Chondrocyte (in vitro differentiated cells): ENCODE measurements at places on chromosomes 1 and 21. TPM values are rescaled to one million over a fixed set of nuclear protein-coding genes. Genes with fewer than 3 reads are reported as not detected.

- no peak for DNase-seq
These were observed 11.0 kb upstream of the LDLRAD2 start for GRCh38 chr1:21801100-21801499.

DNA sequence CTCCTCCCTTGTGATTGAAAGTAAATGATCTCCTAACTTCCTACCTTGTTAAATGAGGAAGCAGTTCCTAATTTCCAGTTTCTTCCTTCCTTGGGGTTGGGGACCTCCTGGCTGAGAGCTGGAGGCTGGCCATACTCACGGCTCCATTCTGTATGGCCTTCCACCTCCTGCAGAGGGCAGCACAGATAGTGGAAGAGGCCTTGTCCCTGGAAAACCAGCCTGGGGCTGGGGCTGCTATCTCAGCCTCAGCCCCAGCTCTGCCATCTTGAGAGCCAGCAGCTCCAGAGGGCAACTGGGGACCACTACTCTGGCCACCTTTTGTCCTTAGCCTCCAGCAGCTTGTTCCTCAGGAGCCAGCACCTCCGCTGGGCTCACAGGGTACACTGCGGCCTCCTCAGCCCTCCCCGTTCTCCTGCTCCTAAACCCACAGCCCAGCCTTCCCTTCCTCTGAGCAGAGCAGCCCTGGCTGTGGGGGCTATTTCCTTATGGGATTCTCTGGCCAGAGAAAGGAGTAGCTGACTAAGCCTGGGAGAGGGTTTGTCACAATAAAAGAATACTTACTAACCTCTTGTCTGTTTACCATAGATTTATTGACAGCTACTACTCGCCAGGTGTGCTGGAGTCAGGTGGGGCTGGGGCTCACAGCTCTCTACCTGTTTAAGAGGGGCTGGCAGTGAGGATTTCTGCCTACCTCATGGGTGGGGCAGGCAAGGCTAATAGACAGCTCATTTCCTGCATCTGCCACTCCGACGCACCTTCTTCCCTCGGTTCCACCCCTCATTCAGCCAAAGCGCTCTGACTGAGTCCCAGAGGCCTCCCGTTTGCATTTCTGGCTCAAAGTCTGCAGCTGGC is 6.3 kb downstream of the TMEM234 start:
- no peak for DNase-seq

DNA sequence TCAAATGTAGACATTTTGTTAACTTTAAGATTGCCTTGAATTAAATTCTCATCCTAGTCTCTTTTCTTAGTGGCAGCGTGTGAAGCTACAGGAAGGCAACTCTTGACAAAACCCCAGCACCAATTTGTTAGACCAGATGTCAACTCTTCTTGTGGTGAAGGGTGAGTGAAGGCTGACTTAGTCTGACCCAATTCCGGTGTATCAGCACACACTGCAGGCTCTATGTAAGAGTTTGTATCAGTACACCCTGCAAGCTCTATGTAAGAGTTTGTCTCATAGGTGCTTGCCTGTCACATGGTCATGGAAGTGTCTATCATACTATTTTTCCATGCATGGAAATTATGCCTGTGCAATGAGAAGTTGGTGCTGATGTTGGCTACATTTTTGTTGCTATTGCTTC is 16.8 kb downstream of the CR2 start:
- no peak for DNase-seq

- no peak for DNase-seq
These were observed 364.7 kb downstream of the SMYD3 start for GRCh38 chr1:246142320-246142893.

GRCh38 chr1:23793018-23793781 is 2.3 kb downstream of the LYPLA2 start:
- no peak for DNase-seq

DNA sequence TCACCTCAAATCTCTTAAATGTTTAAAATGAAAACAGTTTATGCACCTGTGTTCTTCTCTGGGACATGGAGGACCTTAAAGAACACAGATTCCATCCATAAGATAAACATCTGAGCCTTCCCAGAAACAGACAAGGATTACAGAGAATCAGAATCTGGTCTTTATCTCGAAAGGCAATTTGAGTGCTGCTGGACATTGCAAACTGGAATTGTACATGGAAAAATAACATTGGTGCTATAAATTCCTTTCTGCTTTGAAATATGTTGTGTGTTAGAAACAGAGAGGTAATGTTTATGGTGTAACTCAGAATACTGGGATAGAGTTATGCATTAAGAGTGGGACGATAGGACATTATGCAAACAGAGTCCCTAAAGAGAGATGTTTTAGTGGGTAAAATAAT is 6.6 kb upstream of the DDR2 start:
- no peak for DNase-seq

- no peak for DNase-seq
These were observed 51.1 kb downstream of the GLIS1 start for GRCh38 chr1:53687901-53688300.

DNA sequence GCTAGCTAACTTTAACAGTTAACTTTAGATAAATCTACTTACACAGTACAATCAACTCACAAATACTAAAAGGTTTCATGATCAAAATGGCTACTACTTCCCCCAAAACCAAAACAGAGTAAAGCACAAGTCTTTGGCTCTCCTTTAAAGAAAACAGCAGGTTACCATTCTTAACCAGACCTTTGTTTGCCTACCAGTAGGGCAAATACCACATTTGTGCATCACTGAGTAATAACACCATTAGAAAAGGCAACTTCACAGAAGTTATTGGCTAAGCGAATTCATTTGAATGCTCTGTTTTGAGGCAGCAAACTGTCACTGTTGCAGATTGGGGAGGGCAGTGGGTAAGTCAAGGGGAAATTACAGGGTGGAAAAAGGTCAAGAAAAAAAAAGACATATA is 17.3 kb upstream of the SERPINC1 start:
- no peak for DNase-seq

DNA sequence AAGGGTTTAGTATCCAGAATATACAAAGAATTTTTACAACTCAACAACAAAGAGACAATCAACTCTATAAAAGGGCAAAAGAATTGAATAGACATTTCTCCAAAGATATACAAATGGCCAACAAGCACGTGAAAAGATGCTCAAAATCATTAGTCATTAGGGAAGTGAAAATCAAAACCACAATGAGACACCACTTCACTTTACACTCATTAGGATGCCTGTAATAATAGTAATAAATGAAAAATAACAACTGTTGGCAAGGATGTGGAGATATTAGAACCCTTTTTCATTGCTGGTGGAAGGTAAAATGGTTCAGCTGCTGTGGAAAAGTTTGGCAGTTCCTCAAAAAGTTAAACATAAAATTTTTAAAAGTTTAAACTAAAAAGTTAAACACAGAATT is 7.0 kb upstream of the ABCD3 start:
- no peak for DNase-seq

GRCh38 chr1:248730507-248731335 is 24.8 kb downstream of the LYPD8 start:
- DNase-seq: no peak

DNA sequence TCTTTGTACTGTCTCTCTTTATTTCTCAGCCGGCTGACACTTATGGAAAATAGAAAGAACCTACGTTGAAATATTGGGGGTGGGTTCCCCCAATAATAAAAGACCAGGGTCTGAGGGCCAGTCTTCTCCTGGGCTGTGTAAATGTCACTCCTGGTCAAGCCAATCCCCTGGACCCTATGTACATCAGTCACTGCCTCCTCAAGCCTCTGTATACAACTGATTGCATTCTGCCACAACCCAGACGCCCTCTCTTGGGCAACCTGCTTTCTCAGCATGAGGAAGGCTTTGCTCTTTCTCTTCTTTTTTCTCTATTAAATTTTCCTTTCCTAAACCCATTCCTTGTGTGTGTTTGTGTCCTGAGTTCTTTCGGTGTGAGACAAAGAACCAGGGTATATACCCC is 84.1 kb upstream of the SERBP1 start:
- DNase-seq: no peak

GRCh38 chr1:117017648-117018047 is 16.1 kb downstream of the CD101 start:
- no peak for DNase-seq

GRCh38 chr1:227775841-227776240 is 39.6 kb upstream of the PRSS38 start:
- no peak for DNase-seq

GRCh38 chr1:24898909-24899439 is 31.1 kb downstream of the RUNX3 start:
- peak; percentile 36 for DNase-seq

Gene KRTAP19-3
- not detected in 3 replicates for total RNA-seq

Gene MYBPH
- not detected in 3 replicates for total RNA-seq

Gene LIPI
- total RNA-seq: not detected in 3 replicates

Gene CFAP74
- total RNA-seq: not detected in 3 replicates

Gene PYGO2
- 23.2 to 27.2 TPM (median 24.0 TPM) in 3 replicates for total RNA-seq

Gene GLUL
- 79.1 to 122 TPM (median 94.4 TPM) in 3 replicates for total RNA-seq
